Stimulated activated CD8-positive, alpha-beta memory T cell treated with anti-CD3 and anti-CD28 coated beads, Interleukin-15, amount 100 ng/mL, for 24 hours (primary cell): ENCODE measurements at places on chromosomes 7 and 10.

DNA sequence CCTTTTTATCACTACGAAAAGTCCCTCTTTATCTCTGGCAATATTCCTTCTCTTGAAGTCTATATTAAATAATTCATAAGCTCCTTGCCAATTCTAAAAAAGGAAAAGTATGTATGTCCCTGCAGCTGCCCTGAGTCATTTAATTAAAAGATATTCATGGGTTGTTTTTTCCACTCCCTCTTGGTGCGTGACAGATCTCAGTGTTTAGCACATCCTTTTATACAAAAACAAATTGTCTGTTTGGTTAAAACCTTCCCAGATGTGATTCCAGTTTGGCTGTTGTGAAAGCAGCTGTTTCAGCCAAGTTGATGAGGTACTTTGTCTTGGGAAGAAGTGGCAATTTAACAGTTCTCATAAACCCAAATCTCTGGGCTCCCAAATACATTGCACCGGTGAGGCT, 33.8 kb upstream of the PRLHR start:
- no peak for DNase-seq

GRCh38 chr10:18400906-18401245, 250.5 kb downstream of the NSUN6 start:
- no peak for DNase-seq

GRCh38 chr7:133409421-133409820, 156.5 kb downstream of the EXOC4 start:
- no peak for DNase-seq

- DNase-seq, result no peak
Observed at GRCh38 chr7:84194484-84195271, at the start of gene SEMA3A. TSS of gene SEMA3A (minus strand) at chr7:84194789. CDS start at chr7:84194586, 203 bp downstream.

GRCh38 chr10:110717781-110718589, 73.8 kb downstream of the RBM20 start:
- DNase-seq, result no peak

- DNase-seq, result no peak
Observed at GRCh38 chr10:10039595-10039994, 978.1 kb upstream of the CELF2 start.

DNA sequence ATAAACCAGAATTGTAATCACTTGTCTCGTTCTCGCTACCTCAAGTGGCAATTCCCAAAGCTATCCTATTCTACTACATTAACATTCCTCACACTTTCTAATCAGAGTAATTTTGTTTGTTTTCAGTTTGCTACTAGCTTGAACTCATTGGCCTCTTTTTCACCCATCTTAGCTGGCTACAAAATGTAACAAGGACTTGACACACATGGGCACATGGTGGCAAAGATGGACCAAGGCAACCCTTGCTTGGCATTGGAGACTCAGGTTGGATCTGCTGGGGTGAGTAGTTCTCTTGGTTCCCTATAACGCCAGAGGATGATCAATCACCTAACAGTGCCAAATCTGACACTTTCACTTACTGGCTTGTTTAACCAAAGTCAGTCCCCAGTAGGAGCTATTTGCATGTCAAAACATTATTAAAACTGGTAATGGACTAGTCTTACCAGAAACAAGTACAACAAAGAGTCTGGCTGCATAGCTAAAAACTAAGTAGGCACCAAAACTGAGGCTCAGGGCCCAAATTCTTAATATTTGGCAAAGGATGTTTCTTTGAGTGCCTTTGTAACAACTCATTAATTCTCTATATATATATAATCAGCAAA, 1.9 kb downstream of the USP6NL start:
- no peak for DNase-seq

GRCh38 chr10:126921162-126921561, 15.9 kb downstream of the DOCK1 start:
- DNase-seq, result no peak

- no peak for DNase-seq
Observed at GRCh38 chr7:144805627-144806239, 30.1 kb downstream of the TPK1 start.

DNA sequence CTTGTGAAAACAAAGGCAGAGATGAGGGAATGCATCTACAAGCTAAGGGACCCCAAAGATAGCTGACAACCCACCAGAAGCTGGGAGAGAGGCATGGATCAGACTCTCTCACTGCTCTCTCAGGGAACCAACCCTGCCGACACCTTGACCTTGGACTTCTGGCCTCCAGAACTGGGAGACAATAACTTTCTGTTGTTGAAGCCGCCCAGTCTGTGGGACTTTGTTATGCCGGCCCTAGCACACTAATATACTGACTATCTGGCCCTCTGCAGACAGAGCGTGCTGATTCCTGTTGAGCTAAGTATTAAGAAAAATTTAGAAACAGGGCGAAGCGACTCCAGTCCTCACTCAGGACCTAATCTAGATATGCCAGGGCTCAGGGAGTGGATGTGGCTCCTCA, 144.3 kb upstream of the TCF7L2 start:
- DNase-seq, result no peak

DNA sequence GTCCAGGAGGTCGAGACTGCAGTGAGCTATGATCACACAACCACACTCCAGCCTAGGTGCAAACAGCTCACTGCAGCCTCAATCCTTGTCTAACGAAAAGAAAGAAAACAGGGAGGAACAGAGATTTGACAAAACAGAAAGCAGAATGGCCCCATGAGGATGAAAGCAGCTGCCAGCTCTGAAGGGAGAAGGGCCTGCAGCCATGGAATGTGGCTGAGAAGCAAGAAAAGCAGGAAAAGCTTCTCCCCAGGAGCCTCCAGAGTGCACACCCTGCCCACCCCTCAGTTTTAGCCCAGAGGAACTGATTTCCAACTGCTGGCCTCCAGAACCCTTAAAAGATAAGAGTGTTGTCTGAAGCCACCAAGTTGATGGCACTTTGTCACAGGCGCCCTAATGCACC, 13.0 kb downstream of the ESYT2 start:
- no peak for DNase-seq

DNA sequence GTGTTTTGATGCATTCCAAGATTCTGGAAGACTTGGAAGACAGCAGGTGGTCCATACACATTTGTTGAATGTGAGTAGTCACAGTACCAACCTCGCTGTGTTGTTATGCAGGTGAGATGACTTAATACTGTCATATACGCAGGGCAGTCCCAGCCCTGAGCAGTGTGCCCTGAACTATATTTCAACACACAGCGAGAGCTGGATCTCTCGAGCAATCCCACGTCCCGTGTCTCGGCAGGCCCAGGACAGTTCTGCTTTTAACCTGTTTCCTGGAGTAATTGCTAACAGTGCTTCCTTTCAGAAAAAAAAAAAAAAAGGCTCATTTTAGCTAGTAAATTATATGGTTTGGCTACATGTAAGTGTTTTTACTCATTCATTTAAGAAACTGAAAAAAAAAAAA, 179.7 kb downstream of the PRKCQ start:
- DNase-seq, result no peak

DNA sequence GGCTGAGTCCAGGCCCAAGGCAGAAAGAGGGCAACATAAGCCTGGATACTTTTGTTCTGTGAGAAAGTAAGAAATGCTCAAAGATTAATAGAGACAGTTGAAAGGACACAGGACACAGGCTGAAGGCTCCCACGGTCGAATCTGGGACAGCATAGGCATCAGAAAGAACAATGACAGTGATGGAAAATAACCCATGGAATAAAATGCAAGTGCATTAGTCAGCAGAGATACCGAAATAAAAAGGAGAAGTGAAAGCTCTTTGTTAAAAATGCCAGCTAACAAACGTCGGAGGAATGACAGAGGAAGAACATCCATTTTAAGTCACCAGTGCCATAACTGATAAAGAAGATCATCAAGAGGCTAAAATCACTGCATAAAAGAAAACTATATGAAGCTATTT, 19.6 kb upstream of the AGAP5 start:
- no peak for DNase-seq

GRCh38 chr10:3926675-3927525, 141.9 kb upstream of the KLF6 start:
- no peak for DNase-seq

DNA sequence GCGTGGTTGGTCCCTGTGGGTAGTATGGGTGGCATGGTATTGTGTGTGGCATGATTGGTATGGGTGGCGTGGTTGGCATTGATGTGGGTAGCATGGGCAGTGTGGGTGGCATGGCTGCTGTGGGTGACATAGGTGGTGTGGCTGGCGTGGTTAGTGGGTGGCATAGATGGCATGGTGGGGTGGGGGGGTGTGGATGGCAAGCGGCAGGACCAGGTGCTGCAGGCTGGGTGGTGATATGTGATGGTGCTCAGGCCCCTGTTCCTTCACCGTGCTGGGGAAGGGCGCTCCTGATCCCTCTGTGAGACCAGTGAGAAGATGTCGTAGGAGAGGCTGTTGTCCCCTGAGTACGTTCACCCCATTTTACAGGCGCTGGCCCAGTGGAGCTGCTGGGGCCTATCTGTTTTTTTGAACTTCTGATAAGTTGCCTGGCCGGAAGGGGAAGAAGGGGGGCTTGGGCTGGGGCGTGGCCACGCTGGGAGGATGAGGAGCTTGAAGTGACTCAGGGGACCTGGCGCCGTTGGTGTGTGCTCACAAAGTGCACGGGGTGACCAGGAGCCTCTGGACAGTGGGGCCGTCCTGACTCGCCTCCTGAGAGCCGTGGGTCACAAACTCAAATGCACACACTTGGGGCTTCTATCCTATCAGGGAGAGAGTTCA, 17.5 kb downstream of the INPP5A start:
- DNase-seq, result no peak

DNA sequence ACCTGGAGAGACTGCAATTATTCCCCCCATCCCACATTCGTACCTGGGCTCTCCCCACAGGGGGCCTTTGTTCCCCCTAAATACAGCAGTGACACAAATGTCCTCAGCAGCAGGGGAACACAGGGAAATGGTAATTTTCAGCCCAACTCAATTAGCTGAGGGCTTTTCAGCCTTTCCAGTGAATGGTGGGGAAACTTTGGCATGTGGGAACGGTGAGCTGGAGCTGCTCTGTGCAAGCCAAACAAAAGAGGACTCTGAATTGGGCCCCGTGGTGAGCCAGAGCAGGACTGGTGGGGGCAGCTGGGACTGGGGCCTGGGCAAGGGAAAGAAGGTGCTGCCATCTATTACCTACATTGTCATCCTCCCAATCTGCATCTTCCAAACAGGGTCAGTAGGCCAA, 51.0 kb downstream of the FBXW4 start:
- no peak for DNase-seq

DNA sequence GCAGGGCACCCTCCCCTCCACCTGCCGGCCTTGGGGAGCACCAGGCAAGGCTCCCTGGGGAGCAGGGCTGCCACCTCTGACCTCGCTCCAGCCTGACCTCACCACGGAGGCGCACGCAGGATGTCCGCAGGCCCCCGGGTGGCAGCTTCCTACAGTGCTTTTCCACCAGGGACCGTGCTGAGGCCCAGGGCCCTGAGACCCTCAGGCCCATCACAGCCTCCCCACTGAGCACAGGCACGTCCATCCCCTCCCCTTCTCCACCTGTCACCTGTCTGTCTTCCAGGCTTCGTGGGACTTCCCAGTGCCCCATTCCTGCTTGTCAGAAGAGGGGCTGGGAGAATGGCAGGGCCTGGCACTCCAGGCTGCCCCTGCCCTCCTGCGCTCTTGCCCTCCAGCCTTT, 90.1 kb downstream of the LHPP start:
- no peak for DNase-seq

DNA sequence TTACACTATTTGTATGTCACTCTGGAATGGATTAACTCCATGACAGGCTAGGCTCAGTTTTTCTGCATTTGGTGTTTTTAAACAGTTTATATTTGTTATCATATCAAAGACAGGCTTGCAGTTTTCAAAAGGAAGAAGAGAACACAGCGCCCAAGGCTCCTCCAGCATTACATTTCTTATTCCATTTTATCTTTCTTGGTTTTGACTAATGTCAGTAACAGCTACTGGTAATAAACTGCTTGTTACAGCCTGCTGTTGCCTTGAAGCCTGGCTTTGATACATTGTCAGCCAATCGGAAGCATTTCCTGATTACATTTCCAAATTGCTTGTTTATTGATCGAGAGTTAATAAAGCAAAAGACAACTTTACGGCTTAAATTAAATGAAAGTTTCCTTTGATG, 166.0 kb upstream of the MDFIC start:
- DNase-seq, result no peak

- no peak for DNase-seq
Observed at GRCh38 chr10:19098803-19099202, 50.2 kb downstream of the MALRD1 start.

GRCh38 chr7:37193087-37193774, 255.4 kb downstream of the ELMO1 start:
- DNase-seq, result no peak

GRCh38 chr7:93146472-93147141, 1.6 kb downstream of the SAMD9L start:
- DNase-seq, result no peak

GRCh38 chr7:133904776-133905175, 222.4 kb upstream of the LRGUK start:
- DNase-seq, result no peak

DNA sequence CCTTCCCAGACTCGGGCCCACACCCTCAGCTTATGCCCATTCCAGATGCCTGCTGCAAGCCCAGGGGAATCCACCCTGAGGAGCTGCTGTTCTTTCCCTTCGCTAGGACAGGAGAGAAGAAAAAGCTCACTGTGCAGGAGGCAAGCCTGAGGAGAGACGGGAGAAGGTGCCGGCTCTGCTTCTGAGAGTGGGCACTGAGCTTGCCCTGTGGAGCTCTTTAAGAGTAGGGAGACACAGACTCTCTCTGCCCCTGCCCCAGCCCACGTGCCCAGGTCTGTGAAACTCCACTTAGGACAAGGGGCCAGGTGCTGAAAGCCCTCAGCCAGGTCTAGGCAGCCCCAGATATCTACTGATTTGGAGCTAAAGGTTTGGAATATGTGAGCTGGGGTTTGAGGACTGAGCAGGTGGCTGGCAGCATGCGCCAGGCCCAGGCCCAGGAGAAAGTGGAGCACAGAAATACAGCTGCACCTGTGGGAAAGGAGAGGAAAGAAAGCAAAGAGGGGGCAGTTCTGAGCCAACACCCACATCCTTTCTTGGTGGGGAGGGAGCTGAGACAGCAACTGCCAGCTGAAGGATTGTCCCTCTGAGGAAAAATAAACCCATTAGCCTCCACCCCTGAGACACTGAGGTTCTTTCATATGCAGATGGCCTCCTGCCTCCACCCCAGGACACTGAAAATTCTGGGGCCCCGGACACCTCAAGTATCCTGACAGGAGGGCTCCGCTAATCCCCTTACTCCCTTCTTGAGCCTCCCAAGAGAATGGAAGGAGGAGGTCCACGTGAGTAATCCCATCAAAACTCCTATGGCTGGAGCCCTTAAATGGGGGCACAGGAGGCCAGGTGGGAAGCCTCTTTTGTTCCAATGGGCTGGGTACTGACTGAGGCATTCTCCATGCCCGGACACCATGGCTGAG, 7.3 kb downstream of the POLL start:
- DNase-seq, result no peak

DNA sequence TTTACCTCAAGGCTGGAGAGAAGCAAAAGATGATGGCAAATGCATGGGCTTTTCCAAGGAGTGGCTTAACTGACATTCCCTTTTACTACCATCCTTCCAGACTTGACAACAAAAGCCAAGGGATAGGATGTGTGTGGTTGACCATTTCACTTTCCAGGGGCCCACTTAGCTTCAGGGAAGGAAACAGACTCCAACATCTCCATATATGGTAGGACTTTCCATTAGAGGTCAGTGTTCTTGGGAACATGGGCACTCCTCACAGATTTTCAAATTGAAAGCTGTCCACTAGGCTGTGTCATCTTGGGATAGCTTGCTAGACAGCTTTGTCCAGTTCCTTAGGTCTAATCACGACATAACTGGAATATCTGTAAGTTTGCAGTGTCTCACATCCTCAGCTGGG, 118.1 kb upstream of the NAMPT start:
- no peak for DNase-seq
